HFF-Myc (cell line): ENCODE measurements at places on chromosomes 7 and 10.

GRCh38 chr10:8975535-8975934 lies 921.0 kb downstream of the GATA3 start:
- DNase-seq: no peak

DNA sequence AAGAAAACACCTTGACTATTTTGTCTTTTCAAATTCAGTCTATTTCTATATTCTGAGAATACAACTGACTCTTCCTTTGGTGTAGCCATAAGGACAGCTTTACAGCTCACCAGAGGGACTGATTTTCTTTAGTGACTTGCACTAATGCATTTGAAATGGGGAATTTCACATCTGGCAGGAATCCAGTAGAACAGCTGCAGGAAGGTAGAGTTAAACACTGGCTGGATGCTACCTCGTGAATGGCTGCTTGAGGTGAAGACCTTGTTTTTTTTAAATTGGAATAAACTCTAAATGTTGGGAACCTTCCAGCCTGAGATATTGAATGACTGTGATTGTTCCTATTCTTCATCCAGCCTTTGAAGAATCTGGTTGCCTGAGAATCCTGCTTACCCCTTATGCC lies 139.5 kb upstream of the STK17A start:
- DNase-seq: no peak

- DNase-seq: no peak
Observed at GRCh38 chr10:112761256-112761655, 188.8 kb upstream of the TCF7L2 start.

DNA sequence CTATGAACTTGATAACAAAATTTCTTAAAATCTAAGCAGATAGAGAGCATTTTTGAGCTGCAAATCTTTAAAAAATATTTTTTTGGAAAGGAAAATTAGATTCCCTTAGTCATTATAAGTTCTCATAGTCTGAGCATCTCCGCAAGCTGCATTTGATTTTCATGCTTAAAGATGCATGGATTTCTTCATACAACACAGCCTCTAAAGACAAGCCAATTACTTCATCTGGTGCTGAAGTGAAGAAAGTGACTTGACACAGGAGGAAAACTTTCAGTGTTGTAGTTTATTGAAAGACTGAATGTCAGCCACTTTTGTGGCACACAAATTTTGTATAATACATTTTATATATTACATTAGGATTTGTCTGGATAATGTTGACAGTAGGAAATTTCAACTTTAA lies 22.5 kb downstream of the SEMA3D start:
- DNase-seq: no peak

- no peak for DNase-seq
Observed at GRCh38 chr10:28367413-28367812, 64.5 kb upstream of the MPP7 start.

DNA sequence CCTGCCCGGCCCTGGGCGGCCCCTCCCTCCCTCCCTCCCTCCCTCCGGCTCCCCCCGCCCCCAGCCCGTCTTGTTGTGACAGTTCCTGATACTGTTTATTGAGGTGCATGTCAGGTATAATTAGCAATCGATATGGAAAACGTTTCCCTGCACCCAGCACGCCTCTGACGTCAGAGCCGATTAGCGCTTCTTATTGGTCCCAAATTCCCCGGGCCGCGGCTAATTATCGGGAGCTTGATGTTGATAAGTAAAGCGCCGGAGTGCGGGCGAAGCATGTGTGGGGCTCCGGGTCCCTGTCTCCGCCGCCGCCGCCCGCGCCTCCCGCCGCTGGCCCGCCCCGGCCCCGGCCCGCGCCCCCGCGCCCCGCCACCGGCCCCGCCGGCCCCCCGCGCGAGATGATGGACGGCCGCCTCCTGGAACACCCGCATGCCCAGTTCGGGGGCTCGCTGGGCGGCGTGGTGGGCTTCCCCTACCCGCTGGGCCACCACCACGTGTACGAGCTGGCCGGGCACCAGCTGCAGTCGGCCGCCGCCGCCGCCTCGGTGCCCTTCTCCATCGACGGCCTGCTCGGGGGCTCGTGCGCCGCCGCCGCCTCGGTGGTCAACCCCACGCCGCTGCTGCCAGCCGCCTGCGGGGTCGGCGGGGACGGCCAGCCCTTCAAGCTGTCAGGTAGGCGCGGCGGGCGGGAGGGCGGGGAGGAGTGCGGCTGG lies at the start of gene UNCX:
TSS of gene UNCX (plus strand) at position 250 of the 710 bp plus-strand sequence. CDS start at position 396, 146 bp downstream.
- DNase-seq: no peak

DNA sequence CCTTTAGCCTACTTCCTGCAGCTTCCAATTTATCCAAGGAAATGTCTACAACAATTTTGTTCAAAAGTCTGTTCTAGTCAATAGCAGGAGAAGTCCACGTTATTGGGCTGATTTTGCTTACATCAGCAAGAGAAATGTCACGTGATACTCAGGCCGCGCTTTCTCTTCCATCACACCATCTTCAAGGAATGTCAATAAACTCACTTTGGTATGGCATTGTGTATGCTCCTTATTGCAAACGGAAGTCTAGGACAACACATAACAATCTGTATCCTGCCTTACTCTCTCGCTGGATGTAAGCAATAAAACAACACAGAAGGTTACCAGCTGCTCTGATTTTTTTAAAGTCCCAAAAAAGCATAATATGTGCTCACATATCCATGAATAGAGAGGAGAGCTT lies 17.1 kb upstream of the STK17A start:
- peak; percentile 88 for DNase-seq

DNA sequence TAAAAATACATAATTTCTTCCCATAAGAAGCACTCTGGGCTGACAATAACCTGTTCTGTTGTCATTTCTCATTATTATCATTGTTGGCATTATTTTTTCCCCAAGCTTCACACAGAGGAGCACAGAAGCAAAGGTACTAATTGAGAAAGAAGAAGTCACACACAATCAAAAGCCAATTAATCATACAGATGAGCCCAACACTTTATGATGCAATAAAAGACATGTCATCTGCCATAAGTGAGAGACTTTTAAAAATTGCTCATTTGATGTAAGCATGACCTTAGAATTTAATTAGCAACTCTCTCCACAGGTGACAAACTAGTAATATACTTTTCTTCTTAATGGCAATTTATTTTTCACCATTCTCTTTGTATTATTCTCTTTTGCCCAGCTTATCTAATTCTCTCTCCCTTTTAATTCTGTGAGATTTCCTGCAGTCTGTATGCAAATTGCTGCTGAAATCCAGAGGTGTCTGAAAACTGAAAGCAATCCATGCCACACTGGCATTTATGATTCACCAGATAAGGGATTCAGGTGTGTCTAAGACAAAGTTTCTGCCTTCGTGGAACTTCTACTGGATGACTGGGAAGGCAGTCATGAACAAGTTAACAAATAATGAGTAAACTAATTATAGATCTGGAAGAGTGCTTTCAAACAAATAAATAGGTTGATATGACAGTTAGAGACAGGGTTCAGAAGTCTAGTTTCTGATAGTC lies 203.5 kb downstream of the CHCHD3 start:
- no peak for DNase-seq

DNA sequence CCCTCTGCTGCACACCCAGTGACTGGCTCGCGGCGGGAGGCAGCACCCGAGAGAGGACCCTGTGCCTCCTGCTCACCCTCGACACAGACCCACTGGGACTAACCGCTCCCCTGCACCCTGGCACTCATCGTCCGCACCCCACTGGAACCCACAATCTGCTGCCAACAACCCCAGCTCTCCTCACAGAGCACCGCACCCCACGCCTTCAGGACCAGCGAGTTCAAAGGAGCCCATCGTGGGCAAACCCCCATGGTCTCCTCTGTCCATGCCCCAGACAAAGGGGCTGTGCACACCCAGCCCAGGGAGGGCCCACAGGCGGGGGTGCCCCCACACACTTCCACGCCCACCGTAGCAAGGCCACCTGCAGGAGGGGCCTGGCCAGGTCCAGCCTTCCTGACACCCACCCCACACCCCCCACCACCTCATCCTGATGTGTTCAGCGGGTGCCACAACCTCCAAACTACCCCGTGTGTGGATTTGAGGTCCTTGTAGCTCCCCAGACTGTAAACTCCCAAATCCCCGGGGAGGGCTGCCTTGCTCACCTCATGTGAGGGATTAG lies 14.0 kb downstream of the RASGEF1A start:
- no peak for DNase-seq

DNA sequence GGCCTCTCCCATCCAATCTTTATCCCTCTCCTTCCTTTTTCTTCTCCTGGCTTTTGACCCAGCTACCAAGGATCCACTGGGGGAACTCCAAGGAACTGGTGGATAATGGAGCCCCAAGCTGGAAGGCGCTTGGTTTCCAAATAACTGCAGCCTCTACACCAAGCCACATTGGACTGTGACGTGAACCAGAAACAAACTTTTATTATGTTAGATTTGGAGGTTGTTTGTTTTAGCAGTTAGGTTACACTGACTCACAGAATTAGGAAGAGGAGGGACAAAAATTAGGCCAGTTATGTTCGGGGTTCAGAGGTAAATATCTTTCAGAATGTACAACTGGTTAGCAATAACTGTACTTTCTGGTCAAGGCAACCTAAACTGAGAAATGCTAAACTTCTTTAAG lies 21.3 kb upstream of the ANK3 start:
- no peak for DNase-seq

GRCh38 chr10:118276204-118276603 lies 65.9 kb downstream of the FAM204A start:
- no peak for DNase-seq

DNA sequence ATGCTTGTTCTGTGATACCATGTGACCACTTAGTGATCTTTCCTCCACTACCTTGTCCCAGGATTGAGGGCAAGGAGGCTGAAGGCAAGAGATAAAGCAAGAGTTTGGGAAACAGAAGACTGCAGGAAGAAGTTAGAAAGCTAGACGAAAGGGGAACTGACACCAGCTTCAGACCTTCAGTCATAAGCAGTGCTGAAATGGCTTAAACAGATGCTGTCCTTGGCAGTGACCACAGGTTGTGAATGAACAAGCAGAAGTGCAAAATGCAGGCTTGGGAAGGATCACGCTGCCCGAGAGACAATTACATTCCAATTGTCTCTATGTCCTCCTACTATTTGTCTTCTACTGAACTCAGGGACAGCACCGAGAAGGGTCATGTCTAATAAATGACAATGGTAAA lies 704.9 kb upstream of the AUTS2 start:
- DNase-seq: no peak

- DNase-seq: no peak
Observed at GRCh38 chr7:107551936-107552335, 11.8 kb downstream of the COG5 start.

- DNase-seq: no peak
Observed at GRCh38 chr10:70747192-70747965, 37.8 kb downstream of the TBATA start.

DNA sequence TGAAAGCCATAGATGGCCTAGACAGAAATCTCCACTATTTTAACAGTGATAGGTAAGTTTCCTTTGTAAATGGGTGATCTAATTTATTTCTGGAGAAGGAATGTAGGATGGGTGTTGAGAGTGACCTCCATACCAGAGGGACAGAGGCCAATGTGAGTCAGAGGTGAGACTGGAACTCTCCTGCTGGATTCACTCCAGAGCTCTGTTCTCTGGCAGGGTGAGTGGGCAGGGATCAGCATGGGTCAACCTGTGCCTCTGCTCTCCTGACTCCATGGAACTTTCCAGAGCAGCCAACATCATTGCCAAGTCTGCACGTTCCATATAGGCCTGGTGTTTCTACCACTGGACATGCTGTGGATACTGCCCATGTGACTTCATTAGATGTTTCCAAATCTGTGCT lies 11.4 kb downstream of the AKR1C3 start:
- DNase-seq: no peak

DNA sequence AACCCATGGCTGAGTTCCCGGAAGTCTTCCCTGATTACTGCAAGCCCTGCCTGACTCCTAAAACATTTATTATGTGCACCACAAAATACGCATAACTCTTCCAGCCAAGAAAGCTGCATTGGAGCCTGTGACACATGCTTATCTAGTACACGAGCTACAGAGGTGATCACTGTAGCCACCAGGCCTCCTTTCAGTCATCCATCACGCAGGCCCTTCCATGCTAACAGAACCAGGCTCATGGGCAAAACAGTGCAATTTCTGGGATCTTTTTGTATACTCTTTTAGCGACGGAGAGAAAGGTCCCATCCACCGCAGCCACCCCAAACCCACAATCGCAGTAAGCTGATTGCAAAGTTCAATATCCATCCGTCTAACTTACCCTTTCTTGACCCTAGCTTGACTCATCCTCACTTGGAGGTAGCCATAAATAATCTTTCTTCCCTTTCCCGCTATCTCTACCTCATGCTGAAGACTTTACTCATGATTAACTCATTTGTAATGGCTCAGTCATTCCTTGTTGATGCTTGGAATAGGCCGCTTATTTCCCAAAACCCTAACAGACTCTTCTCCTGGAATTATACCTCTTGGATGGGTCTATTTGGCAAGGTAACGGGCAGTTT lies 1203.5 kb downstream of the TYW1 start:
- no peak for DNase-seq

- no peak for DNase-seq
Observed at GRCh38 chr7:28625432-28625831, 213.1 kb downstream of the CREB5 start.
